NCI-H2081 treated with DMSO at 0.1 percent for 48 hours (cell line): ENCODE measurements at places on chromosomes 5 and 9.

- DNase-seq, result no peak
These were observed 1.7 kb downstream of the LCN12 start for GRCh38 chr9:136953771-136954269.

- no peak for DNase-seq
These were observed 708.8 kb downstream of the MTRR start for GRCh38 chr5:8577792-8578191.

GRCh38 chr5:5192681-5193080 lies 52.6 kb downstream of the ADAMTS16 start:
- no peak for DNase-seq

- DNase-seq, result no peak
These were observed 85.2 kb downstream of the TMEM252 start for GRCh38 chr9:68455451-68455850.

GRCh38 chr9:35832814-35833213 lies 3.8 kb downstream of the TMEM8B start:
- DNase-seq, result no peak

GRCh38 chr5:150289551-150290390 lies at the start of gene CAMK2A:
TSS of gene CAMK2A (minus strand) at chr5:150289773. CDS start at chr5:150289625, 148 bp downstream.
- no peak for DNase-seq
